ENCODE measurements at places on chromosomes 13 and 19.

DNA sequence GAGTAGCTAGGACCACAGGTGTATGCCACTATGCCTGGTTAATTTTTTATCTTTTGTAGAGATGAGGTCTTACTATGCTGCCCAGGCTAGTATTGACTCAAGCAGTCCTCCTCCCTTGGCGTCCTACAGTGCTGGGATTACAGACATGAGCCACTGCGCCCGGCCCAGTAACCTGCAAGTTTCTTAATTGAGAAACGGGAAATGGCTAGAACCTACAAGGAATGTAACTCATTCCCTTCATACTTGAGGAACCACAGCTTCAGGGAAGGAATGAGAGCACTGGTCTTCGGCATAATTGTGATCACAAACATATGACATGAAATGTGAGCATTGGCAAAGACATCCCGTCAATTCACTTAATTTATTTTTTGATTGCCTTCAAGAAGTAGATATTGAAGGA is 157.0 kb downstream of the KLF5 start:
- no peak for DNase-seq

GRCh38 chr13:72970301-72970880 is 88.4 kb upstream of the KLF5 start:
- DNase-seq, result no peak

GRCh38 chr19:51081476-51081875 is 1.2 kb downstream of the KLK14 start:
- no peak for DNase-seq

DNA sequence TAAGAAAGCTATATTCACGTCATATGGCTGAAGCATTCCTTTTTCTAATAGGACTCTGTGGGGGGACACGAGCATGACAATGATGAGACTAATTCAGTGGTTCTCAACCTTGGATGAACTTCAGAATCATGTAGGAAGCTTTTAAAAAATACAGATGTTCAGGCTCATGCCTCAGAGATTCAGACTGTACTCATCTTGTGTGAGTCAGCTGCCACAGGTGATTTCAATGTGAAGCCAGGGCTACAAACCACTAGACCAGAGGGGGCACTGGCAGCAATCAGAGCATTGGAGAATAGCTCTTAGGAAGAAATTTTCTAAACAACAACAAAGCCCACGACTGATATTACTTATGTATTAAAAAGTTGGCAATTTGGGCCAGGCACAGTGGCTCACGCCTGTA is 91.7 kb downstream of the SERP2 start:
- no peak for DNase-seq

GRCh38 chr19:50669302-50670101 is 20.3 kb downstream of the C19orf81 start:
- peak; percentile 52 for DNase-seq

DNA sequence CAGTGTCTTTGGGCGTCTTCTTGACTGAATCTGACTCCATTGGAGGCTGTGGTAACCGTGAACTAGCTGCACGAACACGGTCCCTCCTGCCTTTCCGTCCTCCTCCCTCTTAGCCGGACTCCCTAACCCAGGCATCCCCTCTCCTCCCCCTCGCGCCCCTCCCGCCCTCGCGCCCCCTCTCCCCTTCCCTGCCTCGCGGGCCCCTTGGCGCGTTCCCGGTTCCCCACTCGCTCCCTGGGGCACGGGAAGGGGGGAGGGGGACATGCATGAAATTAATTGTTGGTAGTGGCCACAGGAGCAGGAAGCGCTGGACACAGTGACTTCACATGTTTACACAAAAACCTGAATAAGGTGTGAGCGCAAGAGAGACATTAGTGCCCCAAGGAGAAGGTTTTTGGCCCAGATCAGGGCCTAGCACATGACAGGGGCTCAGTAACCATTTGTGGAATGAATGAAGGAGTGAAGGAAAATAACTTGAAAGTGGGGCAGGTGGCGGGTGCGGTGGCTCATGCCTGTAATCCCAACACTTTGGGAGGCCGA is 279 bp downstream of the DMRTC2 start:
- no peak for DNase-seq

GRCh38 chr13:24276861-24277260 is 32.5 kb upstream of the C1QTNF9 start:
- peak; percentile 33 for DNase-seq

- no peak for DNase-seq
These were observed 828.1 kb downstream of the PCDH9 start for GRCh38 chr13:66402066-66402465.

- no peak for DNase-seq
These were observed 4.5 kb downstream of the FGF9 start for GRCh38 chr13:21675095-21675991.

GRCh38 chr13:67632590-67632989 is 402.5 kb upstream of the PCDH9 start:
- peak; percentile 32 for DNase-seq

DNA sequence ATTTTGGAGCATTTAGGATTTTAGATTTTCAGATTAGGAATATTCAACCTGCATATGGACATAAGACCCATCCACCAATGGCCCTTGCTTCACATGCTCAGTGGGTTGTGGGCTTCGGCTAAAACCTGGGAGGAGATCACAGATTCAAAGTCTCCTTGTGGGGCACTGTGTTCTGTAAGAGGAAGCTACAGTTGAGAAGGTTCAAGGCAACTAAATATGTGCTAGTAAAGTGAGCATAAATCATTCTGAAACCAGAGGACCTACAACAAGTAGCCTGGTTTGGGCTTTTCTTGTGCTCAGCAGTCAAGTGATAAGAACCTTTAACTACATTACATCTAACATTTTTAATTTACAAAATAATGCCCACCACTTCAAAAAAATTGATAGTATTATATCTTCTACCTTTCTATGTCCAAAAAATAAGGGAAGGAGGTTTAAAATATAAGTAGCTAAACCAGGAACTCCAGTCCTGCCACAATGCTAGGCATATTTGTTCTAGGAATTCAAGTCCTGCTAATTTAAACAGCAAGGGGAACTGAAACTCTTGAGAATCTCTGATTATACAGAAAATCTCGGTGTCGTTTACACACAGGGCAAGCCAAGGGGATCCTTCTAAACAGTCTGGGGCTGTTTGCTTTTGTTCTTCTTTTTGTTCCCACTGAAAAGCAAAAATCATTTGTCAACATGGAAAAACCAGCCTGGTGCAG is 36.6 kb downstream of the FOXO1 start:
- DNase-seq, result peak; percentile 52

DNA sequence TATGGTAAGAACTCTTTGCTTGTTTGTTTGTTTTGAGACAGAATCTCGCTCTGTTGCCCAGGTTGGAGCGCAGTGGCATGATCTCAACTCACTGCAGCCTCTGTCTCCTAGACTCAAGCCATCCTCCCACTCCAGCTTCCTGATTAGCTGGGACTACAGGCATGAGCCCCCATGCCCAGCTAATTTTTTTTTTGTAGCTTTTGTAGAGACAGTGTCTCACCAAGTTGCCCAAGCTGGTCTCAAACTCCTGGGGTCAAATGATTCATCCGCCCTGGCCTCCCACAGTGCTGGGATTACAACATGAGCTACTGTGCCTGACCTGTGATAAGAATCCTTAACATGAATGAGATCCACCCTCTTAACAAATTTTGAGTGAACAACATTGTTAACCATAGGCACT is 183.9 kb upstream of the TSHZ3 start:
- no peak for DNase-seq

GRCh38 chr13:18964942-18965341 is 216.7 kb downstream of the TUBA3C start:
- no peak for DNase-seq

DNA sequence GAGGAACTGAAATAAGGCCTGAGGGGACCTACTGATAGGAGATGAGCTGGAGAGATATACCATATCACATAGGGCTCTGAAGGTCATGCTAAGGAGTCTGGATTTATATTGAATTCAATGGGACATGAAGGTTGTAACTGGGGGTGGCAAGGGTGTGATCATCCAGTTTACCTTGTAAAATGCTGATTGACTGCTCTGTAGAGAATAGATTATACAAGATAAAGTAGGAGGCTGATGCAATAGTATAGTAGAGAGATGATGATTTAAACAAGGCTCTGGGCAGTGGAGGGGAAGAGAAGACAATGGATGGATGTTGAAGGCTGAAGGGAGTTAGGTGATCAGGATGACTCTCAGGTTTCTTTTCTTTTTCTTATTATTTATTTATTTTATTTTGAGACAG is 18.0 kb upstream of the PAN3 start:
- DNase-seq, result no peak

- DNase-seq, result no peak
These were observed 42.5 kb downstream of the IRS2 start for GRCh38 chr13:109743706-109744453.

DNA sequence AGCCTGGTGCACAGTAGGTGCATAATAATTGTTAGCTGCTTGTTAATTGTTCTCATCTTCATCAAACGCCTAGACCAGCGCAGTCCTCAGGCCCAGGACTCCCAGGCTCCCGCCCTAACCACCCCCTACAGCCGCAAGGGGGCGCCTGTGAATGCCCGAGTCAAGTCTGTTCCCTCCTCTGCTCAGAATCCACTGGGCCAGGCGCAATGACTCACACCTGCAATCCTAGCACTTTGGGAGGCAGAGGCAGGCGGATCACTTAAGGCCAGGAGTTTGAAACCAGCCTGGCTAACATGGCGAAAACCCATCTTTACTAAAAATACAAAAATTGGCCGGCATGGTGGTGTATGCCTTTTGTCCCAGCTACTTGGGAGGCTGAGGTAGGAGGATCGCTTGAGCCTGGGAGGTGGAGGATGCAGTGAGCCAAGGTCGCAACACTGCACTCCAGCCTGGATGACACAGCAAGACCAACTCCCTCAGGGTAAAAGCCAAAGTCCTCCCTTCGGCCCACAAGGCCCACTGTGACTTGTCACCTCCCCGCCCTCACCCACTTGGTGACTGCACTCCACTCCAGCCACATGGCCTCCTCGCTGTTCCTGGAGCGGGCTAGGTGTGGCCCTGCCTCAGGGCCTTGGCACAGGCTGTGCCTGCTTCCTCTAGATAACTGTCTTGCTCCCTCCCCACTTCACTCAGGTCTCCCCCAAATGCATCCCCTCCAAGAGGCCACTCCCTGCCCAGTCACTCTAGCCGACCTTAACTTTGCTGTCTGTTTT is 9.1 kb downstream of the ZNF653 start:
- peak; percentile 75 for DNase-seq

GRCh38 chr19:35879770-35880317 is 11.5 kb downstream of the APLP1 start:
- peak; percentile 97 for DNase-seq

- DNase-seq, result no peak
These were observed 42.1 kb downstream of the GADD45B start for GRCh38 chr19:2517881-2518601.

DNA sequence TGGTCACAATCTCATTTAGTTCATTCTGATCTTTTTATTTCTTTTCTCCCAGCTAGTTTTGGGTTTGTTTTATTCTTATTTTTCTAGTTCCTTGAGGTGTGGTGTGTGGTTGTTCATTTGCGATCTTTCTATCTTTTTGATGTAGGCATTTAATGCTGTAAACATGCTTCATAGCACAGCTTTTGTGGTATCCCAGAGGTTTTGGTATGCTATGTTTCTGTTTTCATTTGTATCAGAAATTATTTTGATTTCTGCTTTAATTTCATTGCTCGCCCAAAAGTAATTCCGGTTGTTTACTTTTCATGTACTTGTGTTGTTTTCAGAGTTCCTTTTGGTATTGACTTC is 12.6 kb downstream of the DNAJC3 start:
- DNase-seq, result no peak

DNA sequence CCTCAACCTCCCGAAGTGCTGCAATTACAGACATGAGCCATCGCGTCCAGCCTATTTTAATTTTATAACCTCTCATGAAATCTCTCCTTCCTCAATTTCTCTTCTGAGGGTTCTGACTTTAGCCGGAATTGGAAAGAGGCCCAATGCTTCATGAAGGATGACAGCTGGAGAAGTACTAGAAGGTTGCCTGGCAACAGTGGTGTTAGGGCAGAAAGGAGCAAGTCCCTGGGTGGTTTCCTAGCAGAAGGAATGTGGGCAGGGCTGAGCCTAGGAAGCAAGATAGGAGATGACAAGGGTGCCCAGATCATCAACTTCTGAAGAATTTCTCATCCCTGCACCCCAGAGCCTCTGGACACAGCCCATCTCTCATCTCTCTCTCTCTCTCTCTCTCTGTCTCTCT is 25.8 kb downstream of the CACNG6 start:
- DNase-seq, result peak; percentile 40

GRCh38 chr19:44742330-44743061 is 6.0 kb upstream of the BCL3 start:
- peak; percentile 73 for DNase-seq

DNA sequence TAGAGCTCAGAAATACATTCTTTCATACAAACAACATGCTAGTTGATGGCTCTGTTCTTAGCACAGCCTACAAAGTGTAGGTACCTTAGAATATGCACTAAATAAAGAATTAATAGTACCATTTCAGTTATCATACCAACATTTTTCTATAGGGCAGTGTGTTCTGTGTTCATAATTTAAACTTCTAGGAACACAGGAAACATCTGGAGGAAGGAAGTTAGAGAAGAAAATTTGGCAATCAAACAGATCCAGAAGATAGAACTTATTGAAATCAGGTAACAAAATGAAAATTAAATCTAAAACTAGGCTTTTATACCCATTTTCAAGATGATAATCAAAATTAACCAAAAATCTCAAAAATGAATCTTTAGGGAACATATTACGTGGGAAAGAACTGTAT is 527.5 kb downstream of the DCT start:
- DNase-seq, result no peak

GRCh38 chr13:60318186-60318585 is 78.8 kb upstream of the TDRD3 start:
- no peak for DNase-seq

DNA sequence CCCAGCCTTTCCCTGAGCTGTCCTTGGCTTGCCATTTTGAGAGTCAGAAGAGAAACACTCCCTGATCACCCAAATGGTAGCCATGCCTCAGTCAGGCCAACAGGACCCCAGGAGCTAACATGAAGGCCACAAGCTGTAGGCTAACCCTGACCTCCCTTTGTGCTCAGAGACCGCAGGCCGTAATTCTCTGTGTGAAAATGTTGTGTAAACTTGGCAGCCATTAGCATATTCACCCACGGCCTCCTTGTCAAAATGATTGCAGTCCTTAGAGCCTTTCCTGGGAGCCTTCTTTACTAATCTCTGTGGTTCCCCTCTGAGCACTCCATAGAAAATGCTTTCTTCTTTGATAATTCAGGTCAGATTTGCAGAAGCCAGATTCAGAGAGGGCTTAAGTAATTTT is 418.9 kb downstream of the COG6 start:
- no peak for DNase-seq

- DNase-seq, result no peak
These were observed 22.7 kb upstream of the MAB21L1 start for GRCh38 chr13:35499196-35499662.

GRCh38 chr13:95955255-95955654 is 97.9 kb downstream of the UGGT2 start:
- no peak for DNase-seq

GRCh38 chr13:45406421-45406820 is 11.8 kb downstream of the SLC25A30 start:
- no peak for DNase-seq
